Stimulated activated CD8-positive, alpha-beta memory T cell treated with anti-CD3 and anti-CD28 coated beads, Interleukin-7, amount 100 ng/mL, for 1 hour (primary cell): ENCODE measurements at places on chromosomes 2 and 18.

GRCh38 chr2:7950035-7950612, 731.7 kb upstream of the ID2 start:
- DNase-seq = no peak

- DNase-seq = no peak
Observed at GRCh38 chr2:217338306-217338916, 478.5 kb upstream of the TNP1 start.

- no peak for DNase-seq
Observed at GRCh38 chr2:209046163-209046562, 377.7 kb upstream of the MAP2 start.

GRCh38 chr2:170361090-170361936, 183.4 kb downstream of the MYO3B start:
- peak; percentile 16 for DNase-seq

DNA sequence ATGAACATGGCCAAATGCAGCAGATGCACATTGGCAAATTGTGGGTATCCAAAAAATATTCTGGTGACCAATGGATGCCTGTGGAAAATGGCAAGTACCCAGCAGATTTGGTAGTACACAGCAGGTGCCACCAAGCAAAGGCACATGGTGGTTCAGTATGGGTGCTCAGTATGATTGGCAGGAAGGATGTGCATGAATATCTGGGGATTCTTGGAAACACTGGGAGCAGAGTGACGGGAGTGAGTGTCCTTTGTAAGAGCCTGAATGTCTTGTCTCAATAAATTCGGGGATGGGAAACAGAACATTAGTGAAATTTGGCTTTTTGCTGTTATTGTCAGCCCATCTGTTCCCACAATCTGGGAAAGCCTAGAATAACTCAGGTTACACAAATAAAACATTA, 36.8 kb upstream of the ACADL start:
- DNase-seq = no peak

GRCh38 chr18:74573053-74573452, 24.6 kb upstream of the ZNF407 start:
- DNase-seq = no peak

GRCh38 chr2:136060416-136060815, 57.5 kb downstream of the CXCR4 start:
- no peak for DNase-seq

DNA sequence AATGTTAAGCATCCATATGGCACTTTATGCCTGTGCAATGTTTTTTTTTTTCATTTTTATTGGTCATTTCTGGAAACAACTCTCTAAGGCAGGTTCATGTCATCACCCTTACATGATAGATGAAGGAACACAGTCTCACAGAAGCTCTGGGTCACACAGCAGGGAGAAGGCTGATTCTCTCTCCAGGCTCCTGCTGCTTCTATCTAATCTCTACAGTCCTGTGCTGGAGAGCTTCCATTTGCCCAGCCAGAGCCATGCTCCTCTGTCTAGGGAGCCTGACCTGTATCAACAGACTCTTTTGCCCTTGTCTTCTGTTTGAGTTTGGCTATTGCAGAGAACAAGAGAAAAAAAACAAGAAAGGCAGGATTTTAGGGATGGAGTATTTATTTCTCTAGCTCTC, 584.8 kb downstream of the MBD2 start:
- DNase-seq = no peak

DNA sequence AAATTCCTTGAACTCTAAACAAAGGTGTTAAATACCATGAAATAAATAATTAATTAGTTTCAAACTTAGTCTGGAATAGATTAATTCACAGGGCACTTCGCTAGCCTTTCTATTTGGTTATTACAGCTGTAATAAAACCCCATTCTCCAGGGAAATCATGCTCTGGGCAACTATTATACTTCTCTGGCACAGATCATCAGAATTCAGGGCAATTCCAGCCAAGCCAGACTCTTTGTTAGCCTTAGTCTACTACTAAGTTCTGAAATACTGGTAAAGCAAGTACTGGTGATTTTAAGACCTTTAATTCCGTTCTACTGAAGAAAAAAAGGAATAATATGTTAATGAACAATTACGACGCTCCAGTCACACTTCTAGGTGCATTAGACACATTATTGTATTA, 123.4 kb upstream of the PDE1A start:
- DNase-seq = no peak

GRCh38 chr2:60554646-60555065, 1.2 kb upstream of the BCL11A start:
- DNase-seq = no peak

DNA sequence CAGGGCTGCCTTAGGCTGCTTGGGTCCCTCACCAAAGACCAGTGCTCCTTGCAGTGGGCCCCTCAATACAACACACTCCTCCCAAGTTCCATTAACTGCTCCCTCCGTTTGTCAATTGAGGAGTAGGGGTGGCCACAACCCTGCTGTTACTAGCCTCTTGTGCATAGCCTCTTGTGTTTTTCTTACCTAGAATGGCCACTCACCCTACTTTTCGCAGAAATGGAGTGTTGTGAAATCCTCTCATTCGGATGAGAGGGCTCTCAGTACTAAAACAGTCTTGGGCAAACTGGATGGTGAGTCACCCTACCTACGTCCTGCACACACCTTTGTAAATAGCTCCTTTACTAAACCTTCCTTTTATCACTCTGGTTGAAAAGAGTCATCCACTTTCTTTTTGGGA, 253.9 kb downstream of the OSR1 start:
- DNase-seq = no peak

GRCh38 chr2:235500110-235500760, 6.4 kb downstream of the AGAP1 start:
- DNase-seq = no peak

- no peak for DNase-seq
Observed at GRCh38 chr2:63614983-63615945, 26.5 kb downstream of the MDH1 start.

DNA sequence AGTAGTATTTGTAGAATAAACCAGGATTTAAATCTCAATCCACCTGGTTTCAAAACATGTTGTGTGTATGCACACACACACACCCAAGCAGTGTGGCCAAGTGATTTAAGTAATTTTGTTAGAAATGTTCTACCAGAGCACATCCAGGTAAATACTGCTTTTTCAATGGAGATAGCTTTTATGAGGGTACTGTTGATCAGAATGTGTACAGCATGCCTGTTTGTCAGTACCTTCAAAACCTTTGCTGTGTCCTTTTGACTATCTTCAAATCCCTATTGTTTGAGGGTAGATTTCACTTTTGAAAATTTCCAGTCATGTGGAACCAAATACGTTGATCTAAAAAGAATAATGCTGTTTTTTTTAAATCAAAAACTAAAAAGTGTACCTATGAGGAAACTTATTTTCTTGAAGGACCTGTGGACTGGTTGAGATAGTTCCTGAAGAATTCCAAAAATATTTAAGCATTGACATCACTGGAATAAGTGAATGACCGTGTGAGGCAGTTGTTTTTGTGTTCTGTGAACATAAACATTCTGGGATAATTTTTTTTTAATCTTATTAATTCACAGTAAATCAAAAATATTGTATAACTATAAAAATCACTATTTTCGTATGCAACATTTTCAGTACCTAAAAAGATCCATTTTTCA, 70.9 kb downstream of the PTRHD1 start:
- no peak for DNase-seq

GRCh38 chr2:215921895-215922294, 91.5 kb downstream of the MREG start:
- no peak for DNase-seq

DNA sequence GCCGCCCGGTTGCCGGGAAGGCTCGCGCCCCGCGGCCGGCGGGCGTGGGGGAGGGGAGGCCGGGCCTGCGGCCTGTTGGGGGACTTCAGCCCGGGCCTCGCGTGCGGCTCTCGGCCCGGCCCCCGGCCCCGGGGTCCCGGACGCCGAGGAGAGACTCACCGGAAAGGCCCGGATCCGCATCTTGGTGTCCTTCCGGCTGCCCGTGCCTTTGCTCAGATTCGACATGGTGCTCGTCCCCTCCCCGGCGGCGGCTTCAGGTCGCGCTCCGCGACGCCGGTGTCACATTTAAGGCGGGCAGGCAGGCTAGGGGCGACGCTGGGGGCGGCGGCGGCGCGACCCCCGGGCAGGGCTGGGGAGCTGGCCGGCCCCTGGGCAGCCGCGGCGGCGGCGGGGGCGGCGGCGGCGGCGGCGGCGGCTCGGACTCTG, 365 bp downstream of the CUL3 start:
- DNase-seq = peak; percentile 21

DNA sequence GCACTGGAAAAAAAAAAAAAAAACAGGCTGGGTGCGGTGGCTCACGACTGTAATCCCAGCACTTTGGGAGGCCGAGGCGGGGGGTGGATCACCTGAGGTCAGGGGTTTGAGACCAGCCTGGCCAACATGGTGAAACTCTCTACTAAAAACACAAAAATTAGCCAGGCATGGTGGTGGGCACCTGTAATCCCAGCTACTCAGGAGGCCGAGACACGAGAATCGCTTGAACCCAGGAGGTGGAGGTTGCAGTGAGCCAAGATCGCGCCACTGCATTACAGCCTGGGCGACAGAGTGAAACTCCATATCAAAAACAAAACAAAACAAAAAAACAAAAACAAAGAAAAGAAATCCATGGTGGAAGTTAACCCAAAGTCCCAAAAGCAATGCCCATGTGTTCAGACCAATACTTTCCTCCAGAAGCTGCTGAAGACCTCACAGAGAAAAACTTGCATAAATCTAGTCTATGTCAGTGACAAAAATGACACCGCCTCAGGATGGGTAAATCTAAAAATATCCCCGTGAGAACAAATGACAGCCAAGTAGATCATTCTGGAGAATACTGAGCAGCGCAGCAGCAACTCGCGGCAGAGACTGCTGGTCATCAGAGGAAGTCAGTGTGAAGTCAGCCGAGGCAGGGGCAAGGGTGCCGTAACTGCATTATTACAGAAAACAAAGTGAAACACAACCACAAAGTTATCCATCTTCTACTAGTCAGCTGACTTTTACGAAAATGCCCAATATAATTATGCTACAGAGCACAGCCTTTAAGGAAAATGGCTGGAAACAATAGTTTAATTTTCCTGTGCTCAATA, 41.0 kb downstream of the LPIN2 start:
- DNase-seq = no peak

DNA sequence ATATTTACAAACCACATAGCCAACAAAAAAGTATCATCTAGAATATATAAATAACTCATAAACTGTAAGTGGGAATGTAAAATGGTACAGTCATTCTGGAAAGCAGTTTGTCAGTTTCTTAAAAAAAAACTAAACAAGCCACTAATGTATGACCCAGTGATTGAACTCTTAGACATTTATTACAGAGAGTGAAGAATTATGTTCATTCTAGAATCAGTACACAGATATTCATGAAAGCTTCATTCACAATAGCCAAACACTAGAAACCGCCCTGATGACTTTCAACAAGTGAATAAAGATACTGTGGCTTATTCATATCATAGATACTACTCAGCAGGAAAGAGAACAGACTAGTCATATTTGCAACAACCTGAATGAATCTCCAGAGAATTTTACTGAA, 1541.5 kb downstream of the LRP1B start:
- no peak for DNase-seq

- no peak for DNase-seq
Observed at GRCh38 chr2:102439065-102439695, 16.2 kb downstream of the IL18RAP start.

- DNase-seq = no peak
Observed at GRCh38 chr18:21656402-21656801, 44.3 kb downstream of the SNRPD1 start.

- DNase-seq = no peak
Observed at GRCh38 chr2:189407281-189408209, 33.7 kb upstream of the WDR75 start.

GRCh38 chr2:124666976-124667375, 641.9 kb downstream of the CNTNAP5 start:
- DNase-seq = no peak

GRCh38 chr2:240184656-240185055, 44.2 kb upstream of the OTOS start:
- no peak for DNase-seq

- DNase-seq = no peak
Observed at GRCh38 chr2:214412679-214413078, 1.8 kb downstream of the VWC2L start.

DNA sequence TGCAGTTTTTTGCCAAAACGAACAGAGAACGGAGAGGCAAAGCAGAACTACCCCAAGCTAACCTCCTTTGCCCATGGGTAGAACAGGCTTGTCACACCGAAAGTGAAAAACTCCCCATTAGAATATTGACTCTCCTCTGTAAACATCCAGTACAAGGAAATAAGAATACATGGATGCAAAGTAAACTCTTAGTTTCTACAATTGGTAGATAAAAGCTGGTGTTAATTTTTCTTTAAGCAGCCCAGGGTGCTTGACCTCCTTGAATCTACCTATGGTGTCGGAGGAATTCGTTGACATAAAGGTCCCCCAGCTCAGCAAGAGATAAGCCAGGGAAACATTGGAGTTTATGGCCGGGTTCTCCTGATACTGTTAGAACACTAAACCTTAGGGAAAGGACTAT, 48.4 kb upstream of the DSG1 start:
- no peak for DNase-seq

DNA sequence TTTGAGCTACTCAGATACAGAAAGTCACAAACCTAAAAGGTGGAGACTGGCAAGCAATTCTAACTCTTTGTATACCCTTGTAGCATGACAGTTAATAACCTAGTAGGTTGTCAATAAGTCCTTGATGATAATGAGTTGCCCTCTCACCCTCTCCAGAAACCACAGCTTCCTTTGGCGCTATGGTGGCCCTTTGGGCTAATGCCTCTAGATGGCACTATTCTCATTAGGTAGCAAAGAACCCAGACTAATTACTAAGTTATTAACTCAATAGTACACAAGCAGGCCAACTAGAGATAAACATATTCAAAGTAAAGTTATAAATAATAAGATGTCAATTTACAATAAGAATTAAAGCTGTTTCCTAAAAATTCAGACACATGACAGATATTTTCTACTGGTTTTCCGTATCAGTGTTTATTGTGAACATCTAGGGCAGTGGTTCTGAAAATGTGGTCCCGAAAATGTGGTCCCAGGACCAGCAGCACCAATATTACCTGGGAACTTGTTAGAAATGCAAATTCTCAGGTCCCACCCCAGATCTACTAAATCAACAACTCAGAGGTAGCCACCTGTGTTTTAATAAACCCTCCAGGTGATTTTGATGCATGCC, 41.1 kb downstream of the LDAH start:
- DNase-seq = no peak

- no peak for DNase-seq
Observed at GRCh38 chr2:110712737-110713136, 19.6 kb upstream of the ACOXL start.
